ENCODE measurements at places on chromosomes 4 and X.
A peak's percentile ranks its signal among the peaks of the same experiment; 100 is the strongest.

GRCh38 chr4:156036496-156036895, 82.8 kb upstream of the CTSO start:
- DNase-seq = no peak

- DNase-seq = peak; percentile 66
Observed at GRCh38 chrX:72245461-72246089, 6.7 kb upstream of the ERCC6L start.

DNA sequence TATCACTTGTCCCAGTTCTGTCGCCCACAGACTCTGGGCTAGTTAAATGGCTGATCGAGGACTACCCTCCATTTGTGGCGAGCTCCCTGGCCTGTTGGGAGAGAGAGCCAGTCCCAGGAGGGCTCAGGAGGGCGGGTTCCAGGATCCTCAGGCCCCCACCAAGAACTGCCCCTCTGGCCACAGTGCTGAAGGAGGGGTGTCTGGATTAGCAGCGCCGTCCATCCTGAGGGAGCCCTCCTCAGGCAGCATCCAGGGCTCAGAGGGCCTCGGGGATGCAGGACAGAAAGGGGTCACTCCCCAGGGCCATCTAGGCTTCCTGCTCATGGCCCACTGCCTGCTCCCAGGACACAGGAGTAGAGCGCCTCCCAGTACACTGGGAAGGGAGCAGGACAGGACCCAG, 6.1 kb downstream of the PNMA5 start:
- no peak for DNase-seq

DNA sequence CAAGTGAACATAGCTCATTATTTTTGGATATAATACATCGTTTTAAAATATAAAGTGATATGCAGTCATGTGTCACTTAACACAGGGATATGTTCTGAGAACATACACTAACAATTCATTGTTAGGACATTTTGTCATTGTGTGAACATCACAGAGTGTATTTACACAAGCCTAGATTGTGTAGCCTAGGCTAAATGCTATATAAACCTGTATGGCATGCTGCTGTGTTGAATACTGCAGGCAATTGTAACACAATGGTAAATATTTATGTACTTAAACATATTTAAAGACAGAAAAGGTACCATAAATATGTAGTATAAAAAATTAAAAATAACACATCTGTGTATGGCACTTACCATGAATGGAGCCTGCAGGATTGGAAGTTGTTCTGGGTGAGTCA, 44.9 kb upstream of the GPRIN3 start:
- DNase-seq = no peak

- no peak for DNase-seq
Observed at GRCh38 chrX:130144509-130144908, 21.1 kb downstream of the AIFM1 start.

GRCh38 chrX:47185241-47185640, 8.4 kb upstream of the UBA1 start:
- DNase-seq = no peak

GRCh38 chrX:471281-471680, 84.6 kb upstream of the PPP2R3B start:
- DNase-seq = no peak
